ENCODE measurements at places on chromosomes 3 and 15.

GRCh38 chr3:162007722-162008121 lies 511.1 kb downstream of the OTOL1 start:
- DNase-seq = no peak

GRCh38 chr3:43309372-43310305 lies 23.3 kb downstream of the SNRK start:
- DNase-seq = no peak

DNA sequence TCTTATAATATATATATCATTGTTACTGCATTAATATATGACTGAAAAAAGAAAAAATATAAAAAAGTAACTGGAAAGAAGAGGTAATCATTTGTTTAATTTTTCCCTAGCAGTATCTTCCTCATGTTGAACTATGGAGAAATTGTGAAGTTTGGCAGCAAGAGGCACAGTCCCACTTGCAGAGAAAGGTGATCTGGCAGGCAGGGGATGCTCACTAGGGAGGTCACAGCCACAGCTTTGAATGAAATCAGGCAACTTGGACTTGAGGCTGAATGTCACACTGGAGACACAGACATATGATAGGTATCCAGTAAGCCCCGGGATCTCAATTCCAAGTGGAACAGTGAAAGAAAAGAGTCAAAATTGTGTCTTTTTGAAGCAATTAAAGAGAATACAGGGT lies 149.9 kb upstream of the RORA start:
- DNase-seq = no peak

DNA sequence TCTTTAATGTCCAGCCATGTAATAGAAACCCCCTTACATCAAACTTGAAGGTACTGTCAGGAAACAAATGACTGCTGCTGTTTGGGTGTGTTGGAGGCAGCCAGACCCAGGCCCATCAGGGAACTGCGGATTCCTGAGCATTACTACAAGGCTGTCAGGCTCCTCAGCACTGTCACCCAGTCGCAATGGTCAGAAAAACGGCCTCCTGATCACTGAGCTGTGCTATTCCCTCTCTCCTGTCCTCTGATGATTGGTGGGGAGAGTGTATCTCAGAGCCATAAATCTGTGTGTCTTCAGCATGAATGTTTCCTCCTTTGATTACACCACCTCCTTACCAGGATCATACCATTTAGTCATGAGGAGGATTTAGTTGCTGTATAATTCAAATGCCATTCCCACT lies 135.2 kb upstream of the GADL1 start:
- no peak for DNase-seq

- no peak for DNase-seq
These were observed 27.1 kb upstream of the LACTB start for GRCh38 chr15:63094495-63094931.

DNA sequence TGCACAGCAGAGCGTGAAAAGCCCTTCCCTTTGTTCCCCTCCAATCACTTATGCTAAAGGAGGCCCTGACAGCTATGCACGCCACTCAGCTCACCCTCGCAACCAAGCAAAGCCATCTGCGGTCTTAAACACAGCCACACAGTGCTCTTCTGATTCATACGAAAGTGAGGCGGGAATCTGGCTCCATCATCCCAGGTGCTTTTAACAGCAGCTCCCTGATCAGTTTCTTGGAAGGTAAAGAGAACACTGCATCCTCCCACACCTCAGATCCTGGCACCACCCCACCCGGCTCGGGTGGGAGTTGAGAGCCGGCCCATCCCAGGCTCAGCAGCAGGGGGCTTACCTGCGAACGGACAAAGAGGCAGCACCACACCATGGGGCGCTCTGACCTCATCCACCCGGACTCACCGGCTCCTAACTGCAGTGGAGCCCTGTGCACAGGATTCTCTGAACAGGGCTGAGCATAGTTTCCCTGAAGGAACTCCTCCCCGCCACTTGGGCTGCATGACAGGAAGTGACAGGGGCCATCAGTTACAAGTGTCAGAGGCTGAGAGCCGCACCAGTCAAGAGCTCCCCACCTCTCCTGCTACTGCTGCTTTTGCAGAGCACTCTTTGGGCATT lies 114.3 kb upstream of the ARHGEF3 start:
- DNase-seq = no peak

- DNase-seq = peak; percentile 76
These were observed 41.6 kb downstream of the KLHL18 start for GRCh38 chr3:47324278-47324865.

GRCh38 chr3:193711166-193711485 lies 118.1 kb downstream of the OPA1 start:
- no peak for DNase-seq

GRCh38 chr3:182716114-182716688 lies 77.1 kb upstream of the ATP11B start:
- DNase-seq = no peak

All from WERI-Rb-1 (cell line).